ENCODE measurements at places on chromosomes 4 and X.

DNA sequence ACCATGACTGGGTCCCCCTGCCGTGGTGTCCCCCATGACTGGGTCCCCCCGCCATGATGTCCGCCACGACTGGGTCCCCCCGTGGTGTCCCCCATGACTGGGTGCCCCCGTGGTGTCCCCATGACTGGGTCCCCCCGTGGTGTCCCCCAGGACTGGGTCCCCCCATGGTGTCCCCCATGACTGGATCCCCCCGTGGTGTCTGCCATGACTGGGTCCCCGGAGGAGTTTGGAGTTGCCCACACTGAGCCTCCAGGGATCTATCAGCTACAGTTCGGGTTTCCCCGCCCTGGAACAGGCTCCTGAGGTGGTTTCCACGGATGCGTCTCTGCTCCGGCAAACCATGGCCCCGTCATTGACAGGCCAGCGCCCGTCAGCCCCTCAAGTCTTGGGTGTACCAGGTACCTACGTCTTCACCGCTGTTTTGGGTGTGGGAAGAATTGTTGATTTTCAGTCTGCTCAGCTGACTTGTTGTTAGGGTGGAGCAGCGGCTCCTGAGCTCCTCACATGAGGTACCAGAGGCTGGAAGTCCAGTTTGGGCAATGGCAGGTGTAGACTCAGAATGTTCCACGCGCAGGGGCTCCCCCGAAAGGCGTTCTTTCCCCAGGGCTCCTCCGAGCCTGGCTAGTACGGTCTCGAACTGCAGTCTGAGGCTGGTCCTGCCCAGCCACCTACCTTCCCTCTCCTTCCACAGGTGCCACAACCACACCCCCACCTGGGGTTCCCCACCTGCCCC is 8.3 kb upstream of the PDE6B start:
- no peak for DNase-seq

GRCh38 chrX:48683411-48683982 is at the start of gene WAS:
TSS of gene WAS (plus strand) at chrX:48683799. CDS start at chrX:48683854, 55 bp downstream.
- no peak for DNase-seq

GRCh38 chrX:21963269-21963668 is 22.8 kb downstream of the SMS start:
- DNase-seq, result no peak

GRCh38 chr4:142530728-142531127 is 315.4 kb downstream of the INPP4B start:
- DNase-seq, result no peak

DNA sequence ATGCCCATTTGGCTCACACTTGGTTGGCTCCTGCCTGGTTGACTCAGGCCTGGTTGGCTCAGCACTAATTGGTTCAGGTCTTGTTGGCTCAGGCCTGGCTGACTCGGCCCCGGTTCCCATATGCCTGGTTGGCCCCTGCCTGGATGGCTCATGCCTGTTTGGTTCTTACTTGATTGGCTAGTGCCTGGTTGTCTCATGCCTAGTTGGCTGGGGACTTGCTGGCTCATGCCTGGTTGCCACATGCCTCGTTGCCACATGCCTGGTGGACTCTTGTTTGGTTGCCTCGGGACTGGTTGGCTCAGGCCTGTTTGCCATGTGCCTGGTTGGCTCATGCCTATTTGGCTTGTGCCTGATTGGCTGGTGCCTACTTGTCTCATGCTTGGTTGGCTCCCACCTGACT is 103.7 kb downstream of the APOOL start:
- no peak for DNase-seq

DNA sequence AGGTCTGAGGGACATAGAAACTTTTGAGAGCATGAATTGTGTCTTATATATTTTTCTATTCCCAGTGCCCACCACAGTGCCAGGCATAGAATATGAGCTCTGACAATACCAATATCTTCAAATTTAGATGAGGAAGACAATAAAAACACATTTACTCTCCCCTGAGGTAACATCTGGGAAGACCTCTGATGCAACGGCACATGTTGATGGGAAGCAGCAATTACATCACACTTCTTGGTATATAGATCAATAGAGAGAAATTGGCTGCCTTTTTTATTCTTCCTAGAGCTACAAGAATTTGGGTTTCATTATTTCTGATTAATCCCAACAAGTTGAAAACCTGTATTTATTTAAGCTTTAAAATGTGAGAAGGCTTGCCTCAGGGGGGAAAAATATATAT is 67.4 kb upstream of the SMAD1 start:
- no peak for DNase-seq

GRCh38 chrX:79259073-79259689 is 108.0 kb downstream of the ITM2A start:
- DNase-seq, result peak; percentile 12

DNA sequence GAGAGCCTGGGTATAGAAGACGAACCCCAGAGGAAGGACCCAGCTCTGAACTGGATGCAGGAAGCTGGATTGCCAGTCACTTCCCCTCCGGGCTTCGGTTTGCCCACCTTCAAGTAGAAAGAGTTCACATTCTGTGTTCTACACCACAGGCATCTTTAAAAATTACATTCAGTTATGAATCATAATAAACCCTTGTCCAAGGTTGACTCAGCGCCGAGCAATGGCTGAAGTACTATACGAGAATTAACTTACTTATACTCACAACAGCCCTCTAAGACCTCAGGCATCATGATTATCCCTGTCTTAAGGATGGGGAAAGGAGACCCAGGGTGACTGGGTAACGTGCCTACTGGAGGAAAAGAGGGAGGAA is 72.5 kb downstream of the EVC2 start:
- DNase-seq, result no peak

DNA sequence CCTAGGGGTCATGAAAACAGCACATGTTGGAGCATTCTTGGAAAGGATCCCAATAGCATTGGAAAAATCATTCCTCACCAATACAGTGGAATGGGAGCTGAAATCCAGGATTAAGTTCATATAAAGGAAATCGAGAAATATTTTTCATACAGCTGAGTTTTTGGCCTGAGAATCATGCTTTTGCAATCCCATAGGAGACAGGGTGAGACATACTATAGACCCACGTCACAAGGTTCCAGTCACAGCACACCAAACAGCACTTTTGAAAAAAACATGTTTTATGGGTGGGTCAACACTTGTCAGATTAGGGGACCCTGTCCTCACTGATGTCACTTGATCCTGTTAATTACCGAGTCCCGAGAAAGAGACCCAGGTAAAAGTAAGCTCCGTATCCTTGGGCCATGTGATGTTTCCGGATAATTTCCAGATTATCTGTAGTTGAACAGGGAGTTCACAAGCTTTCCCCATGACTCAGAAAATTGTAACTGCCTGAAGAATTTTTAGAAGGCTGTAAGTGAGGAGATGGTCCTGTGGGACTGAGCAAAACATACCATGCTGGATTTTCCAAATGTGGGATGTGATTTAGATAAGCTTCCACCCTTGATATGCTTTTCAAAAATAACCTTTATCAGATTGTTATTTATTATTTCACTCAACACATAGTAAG is 80.9 kb upstream of the TLR3 start:
- no peak for DNase-seq

DNA sequence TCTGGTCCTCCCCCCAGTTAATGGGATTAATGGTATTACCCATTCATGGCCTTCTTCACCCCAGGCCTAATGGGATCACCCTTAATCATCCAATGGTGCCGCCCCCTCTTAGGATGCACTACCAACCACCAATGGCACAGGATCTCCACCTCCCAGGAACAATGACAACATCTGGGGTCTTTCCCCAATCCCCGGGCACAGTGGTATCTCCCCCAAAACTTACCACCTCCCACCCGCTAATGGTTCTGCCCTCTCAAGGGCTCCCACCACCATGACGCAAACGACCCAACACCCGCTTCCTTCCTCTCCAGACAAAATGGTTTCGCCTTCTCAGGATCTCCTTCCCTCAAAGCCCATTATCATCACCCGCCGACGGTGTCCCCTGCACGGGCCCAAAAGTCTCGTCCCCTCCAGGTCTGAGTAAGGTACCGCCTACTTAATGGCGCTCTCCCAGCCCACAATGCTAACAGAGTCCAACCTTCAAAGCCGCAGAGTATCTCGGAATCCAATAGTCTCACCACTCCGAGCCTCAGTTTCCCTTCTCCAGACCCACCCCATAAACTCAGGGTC is 458 bp downstream of the GRIPAP1 start:
- peak; percentile 32 for DNase-seq

DNA sequence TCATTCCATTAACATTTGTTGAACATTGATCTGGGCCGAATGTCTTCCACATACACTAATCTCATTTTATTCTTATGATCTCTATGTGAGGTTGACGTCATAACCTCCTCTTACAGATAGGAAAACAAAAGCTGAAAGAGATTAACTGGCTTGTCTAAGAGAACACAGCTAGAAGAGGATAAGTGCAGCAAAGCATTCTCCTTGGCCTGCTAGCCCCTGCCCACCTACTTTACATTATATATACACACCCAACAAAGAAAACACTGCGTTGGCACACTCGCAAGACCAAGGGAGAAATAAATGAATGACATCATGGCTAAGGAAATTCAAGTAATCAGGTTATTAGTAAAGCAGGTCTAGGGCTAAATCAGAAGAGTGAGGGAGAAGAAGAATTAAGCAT is 138.4 kb downstream of the PARM1 start:
- DNase-seq, result no peak

DNA sequence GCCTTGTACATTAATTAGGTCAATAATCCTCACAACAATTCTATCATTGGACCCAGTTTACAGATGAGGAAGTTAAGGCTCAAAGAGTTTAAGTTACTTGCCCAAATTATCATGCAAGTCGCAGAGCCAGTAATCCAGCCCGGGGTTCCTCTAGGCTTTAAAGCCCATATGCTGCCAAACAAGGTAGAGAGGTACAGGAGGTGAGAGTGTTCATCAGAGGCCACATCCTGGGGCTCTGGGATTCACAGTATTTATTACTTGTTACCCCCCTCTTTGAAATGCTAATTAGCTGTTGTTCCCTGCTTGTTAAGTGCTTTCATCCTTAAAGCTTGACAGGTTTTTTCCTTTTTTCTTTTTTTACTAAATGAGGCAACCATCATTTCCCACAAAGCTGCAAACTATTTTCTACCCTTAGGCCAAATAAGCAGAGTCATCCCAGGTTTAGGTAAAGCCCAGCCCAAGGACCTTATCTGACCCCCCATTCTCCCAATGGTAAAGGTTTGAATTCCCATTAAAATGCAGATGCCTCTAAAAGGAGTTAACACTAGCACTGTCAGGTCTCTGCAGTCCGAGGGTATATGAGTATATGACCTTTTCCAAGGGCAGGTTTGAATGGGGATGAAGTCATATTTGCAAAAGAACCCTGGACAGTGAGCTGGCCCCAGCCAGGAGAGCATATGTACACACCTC is 150.3 kb downstream of the SOX3 start:
- DNase-seq, result no peak

DNA sequence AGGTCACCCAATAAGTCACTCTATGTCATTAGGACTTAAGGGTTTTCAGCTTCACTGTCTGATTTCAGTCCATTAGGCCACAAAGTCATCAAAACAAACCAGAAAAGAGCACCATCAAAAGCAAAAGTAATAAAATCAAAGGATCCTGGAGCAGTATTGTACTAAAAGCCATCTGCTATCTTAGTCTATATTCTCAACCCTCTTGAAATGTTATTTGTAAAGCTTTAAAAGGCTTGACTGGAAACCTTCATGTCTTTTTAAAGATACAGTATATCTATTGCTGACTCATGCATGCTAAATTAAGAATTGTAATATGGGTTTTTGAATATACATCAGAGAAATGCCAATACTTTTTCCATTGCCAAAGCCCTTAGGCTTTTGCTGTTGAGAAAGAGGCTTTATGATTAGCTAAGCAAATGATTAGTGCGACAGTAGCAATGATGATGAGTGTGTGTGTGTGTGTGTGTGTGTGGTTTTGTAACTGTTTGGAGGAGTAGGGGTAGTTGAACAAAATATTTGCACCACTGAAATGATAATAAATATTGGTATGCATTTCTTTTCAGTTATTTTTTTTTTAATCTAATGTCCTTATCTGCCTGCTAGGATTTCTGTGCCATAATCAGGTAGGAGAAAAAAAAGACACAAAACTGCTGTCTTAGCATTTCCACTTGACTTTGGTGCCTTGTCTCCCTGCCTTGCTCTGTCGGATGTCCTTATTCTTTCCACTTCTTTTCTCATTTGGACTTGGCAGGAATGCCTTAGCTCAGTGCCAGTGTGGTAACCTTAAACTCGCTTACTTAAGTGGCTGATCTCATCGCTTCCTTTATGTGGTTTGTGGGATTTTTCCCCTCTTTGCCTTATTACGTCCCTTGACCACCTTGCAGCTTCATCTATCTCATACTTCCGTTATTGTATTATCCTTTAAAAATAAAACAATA is 119.7 kb downstream of the PCDH7 start:
- DNase-seq, result no peak

DNA sequence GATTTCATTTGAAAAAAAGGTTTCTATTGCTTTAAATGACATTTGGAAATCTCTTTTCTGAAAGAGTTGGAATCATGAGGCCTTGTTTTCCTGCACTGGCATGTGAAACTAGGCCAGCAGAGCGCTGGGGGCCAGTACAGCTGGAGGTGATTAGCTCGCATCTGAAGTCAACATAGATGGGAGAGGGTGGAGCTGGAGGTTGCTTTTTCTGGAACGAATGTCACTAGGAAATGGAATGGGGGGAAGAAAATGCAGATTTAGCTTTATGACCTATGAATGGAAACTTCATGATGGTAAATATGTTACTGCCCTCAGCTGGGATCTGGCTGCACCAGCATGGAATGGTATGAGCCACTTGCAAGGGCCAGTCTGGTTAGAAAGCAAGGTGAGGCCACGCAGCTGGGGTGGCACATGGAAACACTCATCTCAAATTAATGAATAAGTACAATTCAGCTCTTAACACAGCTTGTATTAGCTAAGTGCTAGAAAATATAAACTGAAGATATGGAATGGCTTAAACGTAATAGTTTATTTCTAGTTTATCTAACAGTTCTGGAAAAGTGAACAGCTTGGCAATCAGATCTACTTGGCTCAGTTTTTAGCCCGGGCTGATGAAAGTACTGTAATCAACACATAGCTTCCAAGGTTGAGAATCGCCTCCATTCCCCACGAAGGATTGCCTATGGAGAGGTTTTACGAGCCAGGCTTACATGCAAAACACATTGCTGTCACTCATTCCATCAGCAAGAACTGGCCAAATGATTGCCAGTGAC is 32.5 kb downstream of the SLC10A6 start:
- DNase-seq, result no peak

- no peak for DNase-seq
Measured at GRCh38 chr4:173014113-173014558, 154.5 kb upstream of the GALNT7 start.

DNA sequence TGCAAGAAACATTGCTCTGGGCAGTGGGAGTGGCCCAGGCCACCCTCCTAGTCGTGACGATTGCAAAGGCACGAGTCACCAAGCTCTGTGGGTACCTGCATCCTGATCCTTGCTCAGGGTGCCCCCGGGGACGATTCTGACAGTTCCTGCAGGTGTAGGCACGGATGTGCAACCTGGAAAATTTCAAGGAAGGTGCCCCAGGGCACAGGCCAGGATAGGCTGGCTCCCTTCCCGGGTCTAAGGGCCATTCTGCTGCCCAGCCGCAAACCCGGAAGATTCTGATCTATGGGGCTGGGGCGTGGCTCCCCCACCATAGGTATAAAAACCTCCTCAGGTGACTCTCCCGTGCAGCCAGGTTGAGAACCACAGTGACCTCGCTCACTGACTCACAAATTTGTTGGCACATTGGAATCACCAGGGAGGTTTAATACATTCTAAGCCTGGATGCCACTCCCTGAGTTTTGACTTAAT is 228.5 kb downstream of the PTTG2 start:
- DNase-seq, result no peak

All from stimulated activated CD8-positive, alpha-beta memory T cell treated with anti-CD3 and anti-CD28 coated beads, Interleukin-4, amount 100 ng/mL, for 4 hours (primary cell).